ENCODE measurements at places on chromosomes 7 and 10.

DNA sequence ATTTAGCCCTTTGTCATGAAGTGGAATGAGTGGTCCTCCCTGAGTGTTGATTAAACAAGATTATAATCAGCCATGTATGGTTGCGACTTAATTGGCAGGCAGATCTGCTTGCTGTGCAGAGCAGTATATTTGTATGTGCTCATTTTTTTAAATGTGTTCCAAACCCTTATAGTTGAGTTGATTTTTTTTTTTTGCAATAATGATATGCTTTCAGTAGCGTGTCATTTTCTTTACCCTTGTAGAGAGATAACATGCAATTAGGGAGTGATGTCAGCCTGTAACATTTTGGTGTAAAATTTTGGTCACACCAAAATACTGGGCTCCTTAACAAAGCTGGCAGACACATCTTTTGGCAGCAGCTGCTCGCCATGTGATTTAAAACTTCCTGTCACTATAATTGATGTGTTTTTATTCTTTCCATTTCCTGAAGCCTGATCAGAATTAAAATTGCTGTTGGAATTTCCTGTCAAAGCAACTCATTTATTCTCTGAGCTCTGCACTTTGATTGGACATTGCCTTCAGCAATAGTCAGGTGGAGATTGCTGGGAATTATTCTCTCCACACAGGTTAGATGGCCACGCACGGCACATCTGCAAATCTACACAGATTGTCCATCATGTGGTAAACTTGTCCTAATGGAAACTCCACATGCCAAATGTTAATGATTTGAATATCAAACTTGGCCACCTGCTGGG is 125.3 kb downstream of the DYNC1I1 start:
- peaks cover 18% of the 10 kb centered on the region for H3K4me1 ChIP-seq
- H3K4me3 ChIP-seq = no peak overlapping the region
- no peaks in the 10 kb centered on the region for H3K27me3 ChIP-seq
- DNase-seq = peak; percentile 33
- H3K27ac ChIP-seq = peak overlapping the region; percentile 6
- no peaks in the 10 kb centered on the region for H3K36me3 ChIP-seq

DNA sequence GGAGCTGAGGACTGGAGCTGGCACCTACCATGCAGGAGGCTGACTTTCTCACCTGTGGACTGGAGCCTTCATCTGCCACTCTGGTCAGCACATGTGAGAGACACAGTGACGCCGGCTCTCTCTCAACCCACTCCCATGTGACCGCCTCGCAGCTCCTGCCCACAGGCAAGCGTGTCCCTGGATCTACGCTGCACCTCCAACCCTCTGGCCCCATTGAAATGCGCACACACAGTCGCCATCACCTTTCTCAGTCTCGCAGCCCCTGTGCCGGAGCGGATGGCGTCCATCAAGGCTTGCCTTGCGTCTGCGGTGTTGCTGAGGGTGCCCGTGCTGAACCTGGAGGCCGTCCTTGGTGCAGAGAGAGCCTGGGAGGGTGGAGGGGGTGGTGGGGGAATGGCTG is 242.2 kb upstream of the GRB10 start:
- peaks cover 8% of the 10 kb centered on the region for H3K27me3 ChIP-seq
- H3K27ac ChIP-seq = no peak overlapping the region
- no peaks in the 10 kb centered on the region for H3K4me1 ChIP-seq

- no peaks in the 10 kb centered on the region for H3K27me3 ChIP-seq
- no peaks in the 10 kb centered on the region for H3K4me1 ChIP-seq
- H3K36me3 ChIP-seq = no peaks in the 10 kb centered on the region
- DNase-seq = peak; percentile 14
- no peak overlapping the region for H3K27ac ChIP-seq
Measured at GRCh38 chr10:19952224-19953010, 136.2 kb downstream of the PLXDC2 start.

GRCh38 chr7:128234476-128235026 is 6.5 kb upstream of the LEP start:
- no peak overlapping the region for H3K27ac ChIP-seq
- peaks cover 9% of the 10 kb centered on the region for H3K4me1 ChIP-seq
- no peaks in the 10 kb centered on the region for H3K36me3 ChIP-seq
- H3K4me3 ChIP-seq = no peak overlapping the region
- DNase-seq = no peak

GRCh38 chr10:25933653-25934608 is at the start of gene MYO3A:
Gene MYO3A, plus strand, starts transcription at chr10:25934229. Its CDS starts 17,882 bp downstream, at chr10:25952111.
- no peaks in the 10 kb centered on the region for H3K4me1 ChIP-seq
- peaks cover 26% of the 10 kb centered on the region for H3K27me3 ChIP-seq
- H3K36me3 ChIP-seq = no peaks in the 10 kb centered on the region

DNA sequence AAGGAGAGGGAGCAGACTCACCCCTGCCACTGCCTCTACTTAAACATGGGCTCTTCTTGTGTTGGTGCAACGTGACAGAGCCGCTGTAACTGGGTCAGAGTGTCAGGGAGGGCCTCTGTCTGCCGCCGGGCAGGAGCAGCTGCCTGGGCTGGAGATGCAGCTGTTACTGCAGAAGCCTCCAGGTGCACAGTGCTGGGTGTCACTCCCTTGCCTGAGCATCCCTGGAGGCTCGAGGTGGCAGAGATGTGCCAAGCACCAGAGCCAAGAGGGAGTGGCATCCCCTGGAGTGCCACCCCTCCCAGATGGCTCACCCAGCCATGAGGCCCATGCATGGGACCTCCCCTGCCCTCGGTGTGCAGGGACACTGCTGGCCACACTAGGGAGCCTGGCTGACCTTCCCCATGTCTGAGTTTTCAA is 145.7 kb downstream of the PRPF18 start:
- H3K4me3 ChIP-seq = no peak overlapping the region
- no peaks in the 10 kb centered on the region for H3K27me3 ChIP-seq
- peaks cover 16% of the 10 kb centered on the region for H3K4me1 ChIP-seq
- peaks cover 3% of the 10 kb centered on the region for H3K36me3 ChIP-seq

DNA sequence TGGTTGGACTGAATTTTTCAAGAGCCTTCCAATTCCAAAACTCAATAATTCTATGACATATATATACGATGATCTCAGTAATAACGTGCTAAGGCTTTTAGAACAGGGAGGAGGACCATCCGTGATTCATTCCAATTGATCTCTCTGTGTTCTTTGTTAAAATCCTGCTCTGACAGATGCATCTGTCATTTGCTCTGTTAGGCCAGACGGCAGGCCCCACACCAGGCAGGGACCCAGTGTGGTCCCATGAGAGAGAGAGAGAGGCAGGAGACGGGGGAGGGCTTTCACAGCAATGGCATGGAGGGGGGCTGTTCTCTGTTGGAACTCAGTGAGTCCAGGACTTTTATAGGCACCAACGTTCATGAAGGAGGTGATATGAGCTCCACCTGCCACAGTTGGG is 160.0 kb upstream of the INSYN2A start:
- DNase-seq = no peak
- no peaks in the 10 kb centered on the region for H3K4me1 ChIP-seq
- H3K27me3 ChIP-seq = no peaks in the 10 kb centered on the region
- peaks cover 3% of the 10 kb centered on the region for H3K36me3 ChIP-seq

DNA sequence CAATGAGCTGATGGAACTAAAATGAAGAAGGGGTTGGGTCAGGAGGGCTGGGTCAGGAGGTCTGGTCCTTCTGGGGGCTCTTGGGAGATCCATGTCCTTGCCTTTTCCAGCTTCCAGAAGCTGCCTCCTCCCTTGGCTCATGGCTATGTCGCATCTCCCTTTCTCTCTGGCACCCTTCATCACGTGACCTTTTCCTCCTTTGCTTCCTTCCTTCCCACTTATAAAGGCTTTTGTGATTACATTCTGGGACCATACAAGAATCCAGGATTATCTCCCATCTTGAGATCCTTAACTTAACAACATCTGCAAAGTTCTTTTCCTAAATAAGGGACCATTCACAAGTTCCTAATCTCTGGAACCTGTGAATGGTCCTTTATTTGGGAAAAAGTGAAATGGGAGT is 290.2 kb downstream of the GALNT17 start:
- 0 out of 2 replicates have a peak, but pooled peaks cover 5% of the 10 kb centered on the region for H3K27me3 ChIP-seq
- no peak for DNase-seq
- H3K4me3 ChIP-seq = no peak overlapping the region
- no peaks in the 10 kb centered on the region for H3K4me1 ChIP-seq
